CD4-positive, alpha-beta T cell treated with Interferon alpha-2 for 1 hour (primary cell): ENCODE measurements at places on chromosomes 16 and 17.

GRCh38 chr17:81065500-81065899 is 30.5 kb downstream of the BAIAP2 start:
- DNase-seq: no peak

DNA sequence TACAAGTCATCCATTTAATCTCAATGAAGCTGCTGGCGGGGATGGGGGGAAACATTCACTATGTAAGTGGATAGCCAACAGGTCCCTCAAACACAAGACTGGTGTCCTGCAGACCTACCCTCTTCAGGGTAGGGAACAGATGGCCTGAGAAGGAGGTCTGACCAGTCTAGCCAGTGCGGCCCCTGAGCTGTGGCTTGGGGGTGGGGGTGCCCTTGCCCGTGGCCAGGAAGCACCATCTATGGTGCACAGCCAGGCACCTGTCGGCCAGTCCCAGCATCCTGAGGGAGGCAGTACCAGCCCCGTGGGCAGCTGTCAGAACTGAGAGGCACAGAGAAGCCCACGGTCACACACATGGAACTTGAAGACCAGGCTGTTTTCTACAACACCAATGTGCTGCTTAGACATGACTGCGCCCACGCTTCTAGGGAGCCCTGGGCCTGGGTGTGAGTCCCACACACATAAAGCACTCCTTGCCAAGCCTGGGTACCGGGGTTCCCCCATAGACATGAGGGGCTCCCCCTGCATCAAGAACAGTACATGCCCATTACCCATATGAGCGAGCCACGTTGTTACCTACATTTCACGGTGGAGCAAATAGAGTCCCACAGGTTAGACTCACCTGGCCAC is 40.9 kb downstream of the RMI2 start:
- no peak for DNase-seq

- no peak for DNase-seq
Observed at GRCh38 chr17:2070241-2071023, 15.5 kb downstream of the HIC1 start.

GRCh38 chr16:58511933-58512815 is 3.1 kb upstream of the SETD6 start:
- peak; percentile 75 for DNase-seq

GRCh38 chr16:61831351-61831917 is 204.8 kb downstream of the CDH8 start:
- DNase-seq: no peak

DNA sequence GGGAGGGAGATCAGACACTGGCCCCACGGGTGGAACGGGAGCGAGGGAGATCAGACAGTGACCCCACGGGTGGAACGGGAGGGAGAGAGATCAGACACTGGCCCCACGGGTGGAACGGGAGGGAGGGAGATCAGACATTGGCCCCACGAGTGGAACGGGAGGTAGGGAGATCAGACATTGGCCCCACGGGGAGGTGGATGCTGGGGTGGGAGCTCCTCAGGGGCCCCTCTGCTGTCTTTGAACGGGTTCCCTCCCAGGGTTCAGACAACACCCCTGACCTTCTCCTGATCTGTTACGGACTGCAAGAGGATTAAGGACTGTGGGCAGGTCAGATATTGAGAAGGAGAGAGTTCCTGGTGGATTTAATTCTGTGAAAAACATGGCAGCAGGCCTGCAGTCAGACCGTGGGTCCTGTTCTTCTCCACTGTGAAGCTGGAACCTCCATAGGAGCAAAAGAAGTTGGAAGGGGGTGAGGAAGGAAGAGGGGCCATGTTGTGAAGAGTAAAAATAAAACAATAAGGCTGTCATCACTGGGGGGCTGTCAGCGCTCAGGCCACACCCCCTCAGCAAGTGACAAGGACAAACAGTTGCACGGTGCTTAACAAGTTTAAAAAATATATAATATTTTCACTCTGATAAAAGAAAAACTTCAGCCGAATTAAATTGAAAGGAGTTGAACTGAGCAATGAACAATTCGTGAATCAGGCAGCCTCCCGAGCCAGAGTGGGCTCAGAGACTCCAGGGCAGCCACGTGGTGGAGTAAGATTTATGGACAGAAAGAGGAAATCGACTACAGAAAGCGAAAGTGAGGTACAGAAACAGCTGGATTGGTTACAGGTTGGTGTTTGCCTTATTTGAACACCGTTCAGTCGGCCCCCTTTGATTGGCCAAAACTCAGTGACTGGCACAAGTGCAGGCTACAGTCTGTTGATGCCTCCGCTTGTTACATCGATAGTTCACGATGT is 348.7 kb upstream of the TNRC6C start:
- peak; percentile 80 for DNase-seq

DNA sequence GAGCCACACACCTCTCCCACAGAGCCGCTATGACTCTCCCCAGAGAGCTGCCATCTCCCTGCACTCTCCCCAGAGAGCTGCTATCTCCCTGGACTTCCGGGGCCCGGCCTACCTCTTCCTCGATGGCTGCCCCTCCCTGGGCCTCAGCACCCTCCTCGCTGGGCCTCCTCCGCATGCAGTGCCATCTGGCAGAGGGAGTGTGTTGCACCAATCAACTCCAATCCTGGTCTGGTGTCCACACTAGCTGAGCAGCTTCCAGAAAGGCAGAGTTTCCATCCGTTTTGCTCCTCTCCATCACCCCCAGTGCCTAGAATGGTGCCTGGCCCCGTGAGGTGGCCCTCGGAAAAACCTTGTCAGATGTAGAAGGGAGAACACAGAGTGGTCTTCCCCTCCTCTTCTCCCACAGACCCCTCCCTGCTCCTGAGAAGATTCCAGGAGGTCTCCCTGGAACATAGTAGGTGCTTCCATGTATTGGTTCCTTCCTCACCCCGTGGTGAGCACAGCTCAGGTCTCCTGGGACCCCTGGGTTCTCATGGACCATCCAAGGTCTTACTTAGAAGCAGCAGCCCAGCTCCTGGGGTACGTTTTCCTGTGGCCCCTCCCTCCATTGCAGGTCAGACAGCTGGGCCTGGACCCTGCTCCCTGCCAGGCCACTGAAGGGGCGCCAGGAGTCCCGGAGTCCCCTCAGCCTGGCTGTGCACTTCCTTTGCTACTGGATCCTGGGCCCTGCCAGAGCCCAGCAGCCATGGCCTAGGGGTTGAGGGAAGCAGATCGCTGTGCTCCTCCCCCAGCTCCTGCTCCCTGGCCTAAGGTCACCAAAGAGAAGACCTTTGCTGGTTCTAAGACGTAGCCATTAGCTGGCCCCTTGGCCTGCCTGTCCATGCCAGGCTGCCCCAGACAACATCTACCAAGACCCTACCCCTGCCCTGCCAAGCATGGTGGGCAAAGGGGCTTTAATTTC is 233.8 kb upstream of the GSE1 start:
- no peak for DNase-seq

DNA sequence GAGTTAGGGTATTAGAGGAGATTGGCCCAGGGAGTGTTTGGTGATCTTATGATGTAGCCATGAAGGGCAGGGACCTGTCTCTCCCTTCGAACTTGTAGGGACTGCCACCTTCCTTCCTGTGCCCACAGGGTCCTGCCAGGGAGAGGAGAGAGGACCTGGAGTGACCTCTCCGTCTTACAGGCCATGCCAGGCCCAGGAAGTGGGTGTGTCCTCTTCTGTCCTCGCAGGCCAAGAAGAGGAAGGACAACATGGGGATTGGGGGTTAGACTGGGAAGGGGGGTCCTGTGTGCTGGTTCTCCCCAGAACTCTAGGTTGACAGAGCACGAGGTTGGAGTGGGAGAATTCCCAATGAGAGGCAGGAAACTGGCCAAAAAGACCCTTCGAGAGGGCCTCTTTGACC is 43.4 kb upstream of the TAC4 start:
- no peak for DNase-seq

GRCh38 chr17:19909139-19909538 is 41.4 kb upstream of the ULK2 start:
- DNase-seq: no peak

- DNase-seq: no peak
Observed at GRCh38 chr17:37359682-37360188, 16.1 kb upstream of the C17orf78 start.

DNA sequence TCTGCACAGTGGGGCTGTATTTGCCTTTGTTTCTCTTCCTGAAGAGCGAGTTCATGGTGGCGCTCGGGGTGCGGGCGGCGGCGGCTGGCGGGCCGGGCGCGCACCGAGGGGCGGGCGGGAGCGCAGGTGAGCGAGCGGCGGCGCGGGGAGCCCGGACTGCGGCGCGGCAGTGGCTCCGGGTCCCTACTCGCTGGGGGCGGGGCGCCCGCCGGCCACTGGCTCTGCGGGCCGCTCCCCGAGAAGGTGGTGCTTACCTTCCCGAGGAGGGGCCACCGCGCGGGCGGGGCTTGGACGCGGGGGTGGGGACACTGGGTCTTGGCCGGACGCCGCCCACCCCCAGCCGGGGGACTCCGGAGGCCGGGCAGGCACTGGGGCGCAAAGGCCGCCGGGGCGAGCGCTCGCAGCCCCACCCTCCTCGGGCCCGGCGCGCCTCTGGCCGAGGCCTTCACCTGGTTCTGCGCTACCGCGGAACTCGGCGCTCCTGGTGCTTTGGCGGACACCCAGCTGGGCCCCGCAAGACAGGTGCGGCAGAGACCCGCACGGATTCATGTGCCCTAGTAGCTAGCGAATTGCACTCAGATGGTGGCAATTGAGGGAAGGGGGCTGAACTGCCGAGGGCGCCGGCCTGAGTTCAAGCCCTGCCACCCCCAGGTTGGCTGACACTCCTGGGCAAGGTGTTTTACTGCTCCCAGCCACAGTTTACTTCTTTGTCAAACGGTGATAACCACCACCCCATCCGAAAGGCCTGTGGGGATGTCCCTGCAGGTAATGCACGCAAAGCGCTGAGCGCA is at the start of gene PPL:
Gene PPL, minus strand, starts transcription at position 158 of the 791 bp plus-strand sequence. Its CDS starts 103 bp downstream, at position 55.
- DNase-seq: no peak

DNA sequence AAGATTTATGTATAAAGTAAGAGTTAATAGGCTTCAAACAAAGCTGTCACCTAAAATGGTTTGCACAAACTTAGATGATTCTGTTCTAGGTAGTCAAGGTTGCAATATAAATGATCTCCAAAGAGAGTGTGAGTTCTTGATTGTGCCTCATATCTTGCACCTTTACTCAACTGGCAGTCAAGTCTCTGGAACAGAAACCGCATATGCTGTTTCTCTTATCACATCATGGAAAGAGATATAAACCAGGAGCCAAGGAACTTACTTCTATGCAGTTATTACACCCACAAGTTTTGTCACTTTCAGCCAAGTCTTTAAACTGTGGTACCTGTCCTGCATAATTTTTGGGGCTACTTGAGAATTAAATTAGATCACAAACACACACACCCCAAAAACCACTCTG is 5.2 kb downstream of the SSH2 start:
- no peak for DNase-seq

DNA sequence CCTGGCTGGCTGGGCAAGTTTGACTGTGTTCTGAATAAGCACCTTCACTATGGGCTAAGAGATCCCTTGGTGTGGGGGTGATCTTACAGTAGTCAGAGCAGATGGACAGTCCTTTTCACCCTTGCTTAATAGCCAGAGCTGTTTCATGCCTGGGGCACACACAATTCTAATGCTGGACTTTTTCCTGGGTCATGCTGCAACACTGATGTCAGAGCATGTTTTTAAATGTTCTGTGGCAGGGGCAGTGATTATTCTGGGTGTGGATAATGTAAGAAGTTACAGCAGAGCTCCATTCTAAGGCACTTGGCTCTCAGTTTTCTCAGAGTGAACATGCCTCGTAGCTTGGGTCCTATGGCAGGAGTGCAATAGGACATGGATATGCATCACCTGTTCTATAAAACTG is 4.0 kb upstream of the CD68 start:
- DNase-seq: no peak

GRCh38 chr16:81836279-81837054 is 57.4 kb downstream of the PLCG2 start:
- no peak for DNase-seq

DNA sequence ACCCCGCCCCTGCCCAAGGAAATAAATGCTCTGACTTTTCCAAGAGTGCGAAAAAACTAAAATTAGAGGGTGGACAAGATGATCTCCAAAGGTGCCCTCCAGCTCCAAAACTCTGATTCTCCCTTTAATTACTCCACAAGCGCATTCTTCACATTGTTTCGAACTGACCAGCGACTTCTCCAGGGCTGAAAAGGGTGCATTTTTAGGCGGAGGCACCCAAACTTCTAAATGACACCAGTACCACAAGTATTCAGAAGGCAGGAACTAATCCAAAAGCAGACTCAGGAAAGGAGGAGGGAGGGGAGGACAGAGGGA is 750 bp downstream of the ZFHX3 start:
- DNase-seq: no peak

DNA sequence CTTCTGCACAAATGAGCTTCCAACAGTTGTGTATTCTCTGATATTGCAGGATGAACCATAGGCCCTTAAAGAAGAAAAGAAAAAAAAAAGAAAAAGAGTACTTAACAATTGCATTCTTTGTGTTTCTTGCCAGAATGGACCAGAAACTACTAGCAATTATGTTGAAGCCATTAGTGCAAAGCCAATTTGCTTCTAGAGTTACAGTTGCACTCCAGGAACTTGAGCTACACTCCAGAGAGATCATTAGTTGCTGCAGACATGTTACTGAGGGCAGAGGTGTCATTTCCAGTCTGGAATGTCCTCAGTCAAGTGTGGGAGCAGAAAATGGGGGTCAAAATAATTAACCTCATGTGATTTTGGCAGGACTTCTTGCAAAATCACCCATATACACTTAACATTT is 85.6 kb upstream of the CCL2 start:
- DNase-seq: no peak

GRCh38 chr17:69300222-69300621 is 26.7 kb downstream of the ABCA5 start:
- no peak for DNase-seq

DNA sequence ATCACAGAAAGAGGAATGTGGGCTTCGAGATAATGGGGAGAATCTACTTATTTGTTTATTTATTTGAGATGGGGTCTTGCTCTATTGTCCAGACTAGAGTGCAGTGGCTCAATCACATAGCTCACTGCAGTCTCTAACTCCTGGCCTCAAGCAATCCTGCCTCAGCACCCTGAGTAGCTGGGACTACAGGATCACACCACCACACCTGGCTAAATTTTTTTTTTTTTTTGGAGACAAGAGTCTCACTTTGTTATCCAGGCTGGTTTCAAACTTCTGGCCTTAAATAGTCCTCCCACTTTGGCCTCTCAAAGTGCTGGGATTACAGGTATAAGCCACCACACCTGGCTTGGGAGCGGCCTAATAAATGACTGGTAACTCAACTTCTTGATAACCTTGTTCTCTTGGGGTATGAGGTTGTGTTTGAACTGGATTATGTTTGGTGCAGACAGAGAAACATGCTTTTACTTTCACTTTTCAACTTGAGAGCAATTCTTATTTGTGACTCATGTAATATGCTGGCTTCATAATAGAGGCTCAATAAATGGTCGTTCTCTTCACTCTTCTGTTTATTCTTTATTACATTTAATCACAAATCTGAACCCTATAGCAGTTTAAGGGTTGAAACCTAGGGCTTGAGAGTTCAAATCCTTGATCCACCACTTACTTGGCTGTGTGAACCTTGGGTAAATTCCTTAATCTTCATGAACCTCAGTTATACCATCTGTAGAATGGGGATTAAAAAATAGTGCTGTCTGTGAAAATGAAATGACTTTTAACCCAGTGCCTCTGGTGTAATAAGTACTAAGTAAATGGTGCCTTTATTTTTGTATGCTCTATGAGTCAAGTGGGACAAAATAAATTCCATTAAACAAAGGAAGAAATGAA is 129.1 kb upstream of the HS3ST2 start:
- DNase-seq: no peak

GRCh38 chr16:67783353-67783725 is 23.0 kb downstream of the RANBP10 start:
- DNase-seq: no peak
